NB4 (cell line): ENCODE measurements at places on chromosomes 11 and 22.

DNA sequence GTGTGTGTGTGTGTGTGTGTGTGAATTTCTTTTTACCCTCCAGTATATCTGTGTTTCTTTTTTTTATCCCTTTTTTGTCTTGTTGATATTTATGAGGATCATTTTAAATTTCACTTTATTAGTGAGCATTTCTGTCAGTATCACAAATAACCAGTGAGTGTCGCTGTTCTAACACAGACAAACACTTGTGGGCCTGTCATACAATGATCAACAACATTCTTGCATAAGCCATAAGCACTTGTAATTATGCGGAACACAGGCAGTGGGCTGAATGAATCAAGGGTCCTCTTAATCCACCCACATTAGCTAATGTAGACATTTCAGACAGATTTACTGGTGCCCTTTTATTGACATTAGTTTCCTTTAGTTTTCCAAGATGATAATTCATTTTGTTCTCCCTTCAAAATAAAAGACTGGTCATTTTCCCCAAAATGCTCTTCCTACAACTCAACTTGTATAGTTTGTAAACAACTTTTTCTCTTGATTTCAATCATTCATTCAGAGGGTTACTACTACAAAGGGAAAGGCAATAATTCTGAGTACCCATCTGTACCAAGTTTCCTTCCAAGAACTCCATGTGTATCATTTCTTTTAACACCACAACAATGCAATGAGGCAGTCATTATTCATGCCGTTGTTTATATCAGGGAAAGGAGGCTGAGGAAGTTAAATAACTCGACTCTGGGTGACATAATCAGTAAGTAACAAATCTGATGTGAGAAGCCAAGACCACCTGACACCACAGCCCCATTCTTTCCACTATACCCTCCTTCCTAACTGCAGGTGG is 34.5 kb upstream of the ANO3 start:
- DNase-seq = peak; percentile 69

DNA sequence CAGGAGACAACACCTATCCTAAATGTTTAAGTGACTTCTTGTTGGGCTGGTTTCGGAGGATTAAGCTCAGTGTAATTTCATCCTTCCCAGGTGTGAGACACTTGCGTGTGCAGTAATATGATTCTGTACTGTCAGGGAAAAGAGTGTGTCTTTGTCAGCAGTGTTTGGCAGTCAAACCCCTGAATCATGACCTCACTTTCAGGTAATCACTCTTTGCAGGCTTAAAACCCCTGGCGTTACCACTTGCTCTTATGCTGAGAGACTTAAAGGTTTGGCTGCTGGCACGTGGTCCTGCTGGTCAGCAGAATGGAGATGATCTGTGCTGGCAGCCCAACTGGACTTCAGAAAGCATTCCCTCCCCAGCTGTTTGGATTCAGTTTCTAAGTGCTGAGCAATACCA is 56.1 kb downstream of the APIP start:
- DNase-seq = no peak

- DNase-seq = no peak
Observed at GRCh38 chr11:113085446-113085845, 124.2 kb downstream of the NCAM1 start.

GRCh38 chr11:78041843-78042440 is 18.9 kb upstream of the KCTD14 start:
- DNase-seq = no peak

- no peak for DNase-seq
Observed at GRCh38 chr11:85811624-85812023, 683 bp upstream of the SYTL2 start.

- no peak for DNase-seq
Observed at GRCh38 chr11:2752923-2753322, 53.1 kb upstream of the KCNQ1OT1 start.

DNA sequence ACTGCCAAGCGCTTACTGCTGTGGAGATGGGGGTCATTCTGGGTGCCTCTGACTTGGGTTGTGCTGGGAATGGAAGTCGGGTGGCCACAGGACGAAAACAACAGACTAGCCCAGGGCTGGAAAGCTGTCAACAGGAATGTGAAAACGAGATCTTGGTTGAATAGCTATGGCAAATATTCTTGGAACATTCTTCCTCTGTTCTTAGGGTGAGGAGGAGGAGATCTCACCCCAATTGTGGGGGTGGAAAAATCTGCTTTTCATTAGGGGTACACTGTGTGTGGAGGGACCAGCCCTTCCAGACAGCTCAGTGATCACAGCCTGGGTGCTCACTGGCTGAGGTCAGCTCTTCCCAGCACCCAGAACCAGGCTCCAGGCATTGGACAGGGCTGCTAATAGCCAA is 52.0 kb upstream of the PRSS23 start:
- no peak for DNase-seq

DNA sequence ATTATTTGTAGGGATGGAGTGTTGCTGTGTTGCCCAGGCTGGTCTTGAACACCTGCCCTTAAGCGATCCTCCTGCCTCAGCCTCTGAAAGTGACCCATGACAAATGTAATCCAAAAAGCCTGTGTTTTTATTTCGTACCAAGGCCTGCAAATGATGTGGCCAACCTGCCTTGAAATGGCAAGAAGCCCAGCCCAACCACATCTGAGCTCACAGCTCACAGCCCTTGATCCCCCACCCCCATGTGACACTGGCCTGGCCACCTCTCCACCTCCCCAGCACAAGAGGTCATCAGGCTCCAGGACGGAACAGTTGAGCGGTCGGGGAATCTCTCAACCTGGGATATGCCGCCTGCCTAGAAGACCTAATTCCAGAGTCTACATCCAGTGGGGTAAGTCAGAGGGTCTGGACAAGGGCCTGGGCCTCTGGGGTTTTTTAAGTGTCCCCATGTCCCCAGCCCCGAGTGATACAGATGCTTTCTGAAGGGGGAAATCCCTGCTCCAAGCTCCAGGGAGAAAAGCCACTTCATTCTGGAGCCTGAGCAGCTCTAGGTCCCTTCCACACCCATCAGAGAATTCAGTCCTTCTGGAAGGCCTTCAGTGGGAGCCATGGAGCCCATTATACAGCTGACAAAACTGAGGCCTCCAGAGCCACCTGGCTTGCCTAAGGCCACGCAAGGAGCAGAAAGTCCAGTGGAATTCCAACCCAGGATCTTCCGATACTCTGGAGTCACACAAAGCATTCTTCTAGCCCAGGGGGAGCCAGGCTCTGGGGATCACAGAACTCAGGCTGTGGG is 70.7 kb downstream of the MN1 start:
- no peak for DNase-seq

DNA sequence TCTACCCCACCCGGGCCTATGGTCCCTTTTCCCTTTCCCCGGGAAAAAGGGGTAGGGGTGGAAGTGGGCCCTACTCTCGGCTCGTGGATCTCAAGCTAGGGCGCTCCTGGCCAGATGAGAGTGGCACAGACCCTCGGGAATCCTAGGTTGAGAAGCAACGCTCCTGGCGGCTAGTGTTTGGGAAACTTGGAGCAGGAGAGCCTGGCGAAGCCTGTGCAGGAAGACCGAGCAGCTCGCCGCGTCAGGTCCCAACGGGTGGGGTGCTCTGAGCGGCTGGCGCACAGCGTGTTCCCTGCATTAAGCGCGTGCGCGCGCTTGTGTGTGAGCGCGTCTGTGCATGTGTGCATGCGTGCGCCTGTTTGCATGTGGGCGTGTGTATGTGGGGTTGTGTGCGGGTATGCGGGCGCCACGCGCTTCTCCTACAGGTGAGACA is 7.1 kb upstream of the FLI1 start:
- DNase-seq = no peak

DNA sequence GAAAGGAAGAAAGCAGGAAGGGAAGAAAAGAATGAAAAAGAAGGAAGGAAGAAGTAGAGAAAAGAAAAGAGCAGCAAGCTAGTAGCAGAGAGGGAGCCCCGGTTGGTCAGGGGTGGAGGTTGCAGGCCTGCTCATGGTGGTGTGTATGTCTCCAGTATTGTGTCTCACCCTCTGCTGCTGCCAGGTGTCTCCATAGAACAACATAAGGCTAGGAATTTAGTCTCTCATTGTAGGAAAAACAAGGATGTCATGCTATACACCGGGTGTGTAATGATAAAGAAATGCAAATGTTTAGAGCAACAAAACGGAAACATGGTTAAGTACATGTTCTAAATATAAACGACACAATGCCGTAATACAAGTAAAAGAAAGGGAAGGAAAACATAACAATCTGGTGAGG is 342.5 kb downstream of the NTM start:
- no peak for DNase-seq

GRCh38 chr11:7467652-7468051 is 17.7 kb upstream of the OLFML1 start:
- DNase-seq = no peak

DNA sequence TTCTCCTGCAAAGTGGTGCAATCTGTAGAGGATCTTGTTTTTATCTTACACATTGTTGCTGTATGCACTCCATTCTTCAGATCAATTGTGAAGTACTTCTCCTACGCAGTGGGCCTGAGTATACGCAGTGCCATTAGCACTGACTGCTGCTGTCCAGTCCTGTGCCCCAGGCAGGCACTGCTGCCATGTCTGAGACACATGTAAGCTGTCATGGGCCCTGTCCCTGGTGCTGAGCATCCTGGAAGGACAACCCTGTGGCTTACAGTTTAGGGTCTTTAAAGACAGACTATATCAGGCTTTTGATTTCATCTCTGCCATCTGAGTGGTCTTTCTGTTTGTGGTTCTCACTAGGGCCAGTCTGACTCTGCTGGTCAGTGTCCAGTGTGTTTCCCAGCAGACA is 44.8 kb upstream of the PTPN5 start:
- peak; percentile 4 for DNase-seq

DNA sequence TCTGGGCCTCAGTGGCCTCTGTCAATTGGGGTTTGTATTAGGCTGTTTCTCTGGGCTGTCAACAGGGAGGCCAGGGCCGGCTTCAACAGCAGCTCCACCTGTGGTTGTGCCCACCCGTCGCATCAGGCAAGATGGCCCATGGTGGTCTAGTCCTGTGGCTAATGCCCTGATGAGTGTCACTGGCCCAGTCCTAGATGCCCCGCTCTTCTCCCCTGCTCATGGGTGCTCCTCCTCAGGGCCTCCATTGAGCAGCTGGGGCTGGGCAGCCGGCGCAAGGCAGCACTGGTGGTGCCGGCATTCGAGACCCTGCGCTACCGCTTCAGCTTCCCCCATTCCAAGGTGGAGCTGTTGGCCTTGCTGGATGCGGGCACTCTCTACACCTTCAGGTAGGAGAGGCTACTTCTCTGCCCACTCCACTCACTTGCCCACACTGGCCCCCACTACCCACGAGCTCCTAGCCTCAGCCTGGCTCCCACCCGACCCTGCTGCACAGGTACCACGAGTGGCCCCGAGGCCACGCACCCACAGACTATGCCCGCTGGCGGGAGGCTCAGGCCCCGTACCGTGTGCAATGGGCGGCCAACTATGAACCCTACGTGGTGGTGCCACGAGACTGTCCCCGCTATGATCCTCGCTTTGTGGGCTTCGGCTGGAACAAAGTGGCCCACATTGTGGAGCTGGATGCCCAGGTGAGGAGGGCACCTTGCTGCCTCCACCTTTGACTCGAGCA is 5.4 kb downstream of the LARGE2 start:
- no peak for DNase-seq

- DNase-seq = no peak
Observed at GRCh38 chr11:80700386-80700785, 1259.6 kb upstream of the TENM4 start.

- no peak for DNase-seq
Observed at GRCh38 chr11:11260903-11261302, 92.1 kb downstream of the CSNK2A3 start.

- DNase-seq = no peak
Observed at GRCh38 chr11:36034551-36035331, 90.9 kb downstream of the LDLRAD3 start.

- peak; percentile 60 for DNase-seq
Observed at GRCh38 chr22:22802339-22802970, 85.2 kb upstream of the IGLL5 start.

GRCh38 chr11:9219572-9219971 is 45.6 kb downstream of the DENND5A start:
- DNase-seq = peak; percentile 46

DNA sequence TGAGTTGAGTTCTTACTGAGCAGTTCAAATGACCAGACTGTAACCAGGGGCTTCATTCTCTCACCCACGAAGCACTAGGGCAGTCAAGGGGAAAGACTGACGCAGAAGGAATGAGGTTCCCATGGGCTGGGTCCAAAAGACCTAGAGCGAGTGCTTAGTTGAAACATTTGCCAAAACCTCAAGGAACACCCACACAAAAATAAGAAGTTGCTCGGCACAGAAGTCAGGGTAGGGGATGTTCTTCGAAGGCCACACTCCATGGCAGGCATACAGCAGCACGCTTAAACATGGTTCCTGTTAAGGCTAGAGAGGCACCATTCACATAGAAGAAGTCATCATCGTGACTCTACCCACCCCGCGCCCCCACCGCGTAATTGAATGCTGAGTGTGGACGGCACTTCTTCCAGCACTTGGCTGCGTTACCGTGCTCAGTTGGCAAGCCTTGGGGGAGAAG is 52.9 kb downstream of the TIMP3 start:
- DNase-seq = no peak
